ENCODE measurements at places on chromosomes 16 and 17.
A peak's percentile ranks its signal among the peaks of the same experiment; 100 is the strongest.

DNA sequence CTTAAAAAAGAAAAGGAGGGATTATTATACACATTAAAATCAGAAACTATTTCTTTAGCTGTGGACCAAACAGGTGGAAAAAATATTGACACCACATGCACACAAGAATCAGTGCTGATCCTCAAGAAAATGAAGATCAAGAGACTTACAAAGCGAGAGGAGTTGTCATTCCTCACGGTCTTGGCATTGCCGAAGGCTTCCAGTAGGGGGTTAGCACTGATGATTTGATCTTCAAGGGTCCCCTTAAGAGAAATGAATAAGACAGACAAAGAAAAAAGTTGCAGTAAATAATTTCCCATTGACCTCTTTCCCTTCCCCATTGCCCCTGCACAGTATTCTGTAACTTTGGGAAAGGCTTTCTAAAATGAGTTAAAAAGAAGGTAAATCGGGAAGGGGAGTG lies 6.0 kb downstream of the MYH4 start:
- DNase-seq, result no peak

DNA sequence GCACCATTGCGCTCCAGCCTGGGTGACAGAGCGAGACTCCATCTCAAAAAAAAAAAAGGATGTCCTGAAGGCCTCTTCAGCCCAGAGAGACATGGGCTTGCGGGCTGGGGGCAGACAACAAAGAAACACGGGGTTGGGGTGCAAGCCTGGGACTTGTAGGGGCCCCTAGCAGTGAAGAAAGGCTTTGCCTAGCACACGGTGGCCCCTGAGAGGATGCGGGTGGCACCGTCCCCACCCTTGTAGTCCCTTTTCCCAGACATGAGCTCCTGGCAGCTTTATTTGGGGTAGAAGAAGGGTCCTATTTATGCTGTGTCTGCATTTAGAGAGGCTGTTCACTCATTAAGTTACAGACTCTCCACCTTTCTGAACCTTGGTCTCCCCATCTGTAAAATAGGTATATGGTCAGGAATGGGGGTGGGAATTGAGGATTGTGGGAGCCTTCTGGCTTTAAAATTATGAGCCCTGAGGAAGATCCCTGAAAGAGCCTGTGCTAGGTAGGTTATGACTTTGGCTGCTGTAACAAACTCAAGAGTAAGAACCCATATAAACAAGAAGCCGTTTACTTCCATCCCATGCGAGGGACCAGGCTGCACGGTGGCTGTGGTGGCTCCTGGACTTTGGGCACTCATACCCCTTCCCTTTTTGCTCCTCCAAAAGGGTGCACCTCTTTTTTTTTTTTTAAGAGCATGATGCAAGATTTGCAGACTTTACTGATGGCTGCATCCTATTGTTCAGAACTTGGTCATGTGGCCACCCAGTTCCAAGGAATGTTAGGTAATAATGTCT lies 20.6 kb upstream of the ADGRG1 start:
- no peak for DNase-seq

GRCh38 chr17:7147772-7148171 lies 31.4 kb downstream of the ASGR1 start:
- DNase-seq, result no peak

GRCh38 chr17:35265566-35266141 lies 22.8 kb downstream of the SLFN5 start:
- DNase-seq, result no peak

DNA sequence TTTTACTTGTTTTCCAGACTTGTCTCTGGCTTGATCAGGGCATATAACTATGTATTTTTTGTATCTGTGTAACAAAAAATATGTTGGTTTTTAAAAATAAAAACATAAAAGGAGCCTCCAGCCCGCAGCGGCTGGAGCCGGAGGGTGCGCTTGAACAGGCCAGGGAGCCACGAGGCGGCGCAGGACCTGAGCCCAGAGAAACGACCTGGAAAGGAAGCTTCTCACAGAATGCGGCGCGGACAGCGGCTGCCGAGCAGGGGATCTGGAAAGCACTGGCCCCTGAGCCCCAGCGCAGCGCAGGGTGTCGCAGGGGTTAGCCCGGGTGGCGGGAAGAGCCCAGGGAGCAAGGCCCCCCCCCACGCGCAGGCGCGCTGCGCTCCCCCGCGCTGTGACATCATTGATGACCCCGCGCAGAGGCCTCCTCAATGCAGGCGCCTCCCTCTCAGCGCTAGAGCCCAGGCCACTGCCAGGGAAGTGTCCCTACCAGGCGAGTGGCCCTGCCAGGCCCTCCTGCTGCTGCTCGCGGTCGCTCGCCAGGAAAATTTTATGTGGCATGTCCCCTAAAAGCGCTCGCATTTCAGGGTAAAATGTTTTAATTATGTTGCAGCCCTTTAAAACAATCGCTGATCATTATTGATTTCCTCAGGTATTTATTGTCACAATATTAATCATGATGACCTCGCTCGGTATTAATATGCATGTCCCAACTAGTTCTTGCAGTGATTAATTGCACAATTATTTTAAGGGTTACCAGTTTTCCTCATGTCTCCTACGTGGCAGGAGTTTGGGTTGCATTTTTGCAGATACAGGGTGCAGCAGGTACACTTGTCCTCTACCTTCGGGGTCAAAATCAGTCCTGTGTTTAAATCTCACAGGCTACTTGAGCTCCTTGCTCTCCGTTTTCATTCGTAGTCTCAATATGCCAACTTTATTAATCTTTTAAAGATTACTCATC lies 134.2 kb downstream of the USP22 start:
- peak; percentile 51 for DNase-seq

GRCh38 chr16:28164140-28164539 lies 47.6 kb downstream of the XPO6 start:
- no peak for DNase-seq

DNA sequence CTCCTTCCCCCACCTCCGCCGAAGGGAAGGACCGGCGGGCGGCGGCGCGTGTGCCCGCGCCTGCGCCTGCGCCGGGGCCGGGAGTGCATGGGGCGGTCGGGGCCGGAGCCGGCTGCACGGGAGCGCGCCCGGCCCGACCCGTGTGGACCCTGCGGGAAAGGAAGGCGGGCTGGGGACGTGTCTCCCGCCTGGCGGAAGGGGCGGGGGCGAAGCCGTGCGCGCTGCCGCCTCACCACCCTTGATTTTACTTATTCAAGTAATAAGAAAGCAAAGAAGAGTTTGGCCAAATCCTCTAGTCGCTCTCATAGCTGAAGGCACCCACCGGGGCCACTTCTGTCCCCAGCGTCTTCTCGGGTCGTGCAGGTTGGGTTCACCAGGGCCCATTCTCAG lies 596 bp upstream of the PFN1 start:
- DNase-seq, result peak; percentile 93
